ENCODE measurements at places on chromosomes 6 and 20. TPM values are rescaled to one million over a fixed set of nuclear protein-coding genes. Genes with fewer than 3 reads are reported as not detected.

Gene OR2H2
- not detected for total RNA-seq

Gene TSPYL4
- 15.1 TPM for total RNA-seq

Gene EYA2
- total RNA-seq = 1.2 TPM

Gene NELFE
- total RNA-seq = 60.1 TPM

GRCh38 chr20:25629816-25630499 lies 6.1 kb upstream of the NANP start:
- DNase-seq = no peak

DNA sequence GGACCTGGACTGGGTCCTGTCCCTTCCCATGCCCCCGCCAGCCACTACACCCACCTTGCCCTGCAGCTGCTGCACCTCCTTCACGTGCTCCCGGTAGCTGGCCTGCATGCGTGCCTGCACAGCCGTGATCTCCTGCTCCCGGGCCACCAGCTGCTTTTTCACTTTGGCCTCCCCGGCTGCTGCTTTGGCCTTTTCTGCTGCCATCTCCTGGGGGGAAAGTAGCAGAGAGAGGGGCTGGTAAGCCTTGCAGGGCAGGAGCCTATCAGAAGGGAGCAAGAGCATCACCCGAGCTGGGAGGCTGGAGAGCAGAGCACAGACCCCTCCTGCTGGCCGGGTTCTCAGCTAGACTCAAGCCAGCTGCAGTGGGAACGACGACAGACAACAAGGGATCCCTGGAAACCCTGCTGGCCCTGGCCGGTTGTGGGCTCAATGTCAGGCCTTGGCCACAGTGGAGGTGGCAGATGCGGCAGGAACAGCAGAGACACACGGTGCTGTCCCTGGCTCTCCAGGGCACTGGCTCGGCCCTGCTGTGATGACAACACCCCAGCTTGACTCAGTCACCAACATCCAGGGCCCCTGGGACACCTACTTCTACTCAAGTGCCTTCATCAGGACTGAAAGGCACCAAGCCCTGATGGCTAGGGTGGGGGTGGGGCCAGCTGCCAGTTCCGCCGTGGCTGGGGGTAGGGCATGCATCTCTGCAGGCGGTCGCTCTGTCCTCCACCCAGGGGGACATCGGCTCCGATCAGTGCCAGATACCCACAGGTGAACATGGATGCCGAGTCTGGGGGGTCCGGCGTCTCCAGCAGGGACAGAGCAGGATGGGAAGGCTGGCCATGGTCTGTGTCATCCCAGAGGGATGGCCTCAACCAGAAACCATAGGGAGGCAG lies 45.3 kb downstream of the RRBP1 start:
- DNase-seq = no peak

- DNase-seq = no peak
These were observed 35.4 kb downstream of the CEP250 start for GRCh38 chr20:35490736-35491181.

DNA sequence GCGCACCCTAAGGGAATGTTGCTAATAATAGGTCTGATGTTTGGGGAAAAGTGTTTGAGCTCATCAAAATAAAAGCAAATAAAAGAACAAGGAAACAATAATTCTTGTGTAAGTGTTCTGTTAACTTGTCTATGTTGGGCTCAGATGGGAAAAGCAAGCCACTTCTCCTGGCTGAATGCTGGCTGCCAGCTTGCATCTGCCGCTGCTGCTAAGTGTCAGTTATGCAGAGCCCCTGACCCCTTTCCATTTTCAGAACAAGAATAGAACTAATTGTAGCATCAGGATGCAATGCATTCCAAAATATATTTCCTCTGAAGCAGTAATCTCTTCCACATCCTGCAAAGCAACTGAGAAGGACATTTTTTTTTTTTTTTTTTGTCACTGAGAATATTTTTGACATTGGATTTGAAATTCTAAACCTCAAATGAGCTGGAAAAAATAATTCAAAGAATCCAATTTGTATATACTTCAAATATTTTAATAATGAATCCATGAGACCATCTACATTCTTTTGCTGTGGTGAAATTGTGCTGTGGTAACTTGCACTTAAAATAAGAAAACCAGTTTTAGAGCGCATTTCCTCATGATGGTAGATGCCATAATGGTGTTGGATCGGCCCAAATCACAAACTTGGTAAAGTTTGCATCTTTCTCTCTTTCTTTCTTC lies 43.9 kb upstream of the DEK start:
- DNase-seq = no peak

GRCh38 chr6:136548582-136549299 lies 1.5 kb downstream of the MAP7 start:
- DNase-seq = no peak

GRCh38 chr6:157592541-157592940 lies 211.6 kb downstream of the ZDHHC14 start:
- no peak for DNase-seq

- DNase-seq = no peak
These were observed 40.9 kb downstream of the DOP1A start for GRCh38 chr6:83108378-83108777.

GRCh38 chr6:31901415-31901952 lies 402 bp downstream of the ZBTB12 start:
- peak; percentile 86 for DNase-seq

- no peak for DNase-seq
These were observed 278.1 kb downstream of the MEI4 start for GRCh38 chr6:77930952-77931351.

GRCh38 chr6:111809264-111809663 lies 64.0 kb downstream of the FYN start:
- no peak for DNase-seq

DNA sequence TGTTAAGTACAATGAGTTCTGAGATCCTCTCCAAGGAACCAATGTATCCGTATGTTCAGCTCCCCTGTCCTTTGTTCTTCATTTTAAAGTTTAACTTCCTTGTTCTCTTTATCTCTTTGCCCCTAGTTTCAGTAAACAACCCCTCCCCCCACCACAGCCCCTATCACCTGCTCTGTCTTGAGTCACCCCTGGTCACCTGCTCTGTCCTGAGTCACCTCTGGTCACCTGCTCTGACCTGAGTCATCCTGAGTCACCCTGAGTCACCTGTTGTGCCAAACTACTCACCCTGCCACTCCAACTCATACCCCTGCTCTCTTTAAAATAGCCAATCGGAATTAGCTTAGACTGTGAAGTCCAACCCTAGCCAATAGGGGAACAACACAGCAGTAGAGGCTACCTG lies 288.7 kb upstream of the CDYL start:
- DNase-seq = no peak

GRCh38 chr6:145349950-145350510 lies 385.3 kb downstream of the EPM2A start:
- DNase-seq = no peak

DNA sequence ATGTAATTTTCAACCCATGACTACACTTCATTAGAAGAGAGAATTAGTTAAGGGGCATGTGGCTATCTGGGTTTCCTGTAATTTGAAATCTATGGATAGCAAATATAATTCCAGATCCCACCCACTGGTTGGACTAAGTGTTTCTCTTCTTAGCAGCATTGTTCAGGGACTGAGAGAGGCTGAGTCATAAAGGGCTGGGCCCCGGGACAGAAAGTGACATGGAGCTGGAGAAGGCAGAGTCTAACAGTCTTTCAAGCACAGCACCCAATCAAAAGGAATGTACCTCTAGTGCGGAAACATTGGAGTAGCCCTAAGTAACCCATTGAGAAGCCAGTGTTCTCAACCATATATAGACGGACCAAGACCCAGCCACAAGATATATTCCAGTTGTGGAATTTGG lies 363.9 kb downstream of the DHX35 start:
- DNase-seq = no peak

DNA sequence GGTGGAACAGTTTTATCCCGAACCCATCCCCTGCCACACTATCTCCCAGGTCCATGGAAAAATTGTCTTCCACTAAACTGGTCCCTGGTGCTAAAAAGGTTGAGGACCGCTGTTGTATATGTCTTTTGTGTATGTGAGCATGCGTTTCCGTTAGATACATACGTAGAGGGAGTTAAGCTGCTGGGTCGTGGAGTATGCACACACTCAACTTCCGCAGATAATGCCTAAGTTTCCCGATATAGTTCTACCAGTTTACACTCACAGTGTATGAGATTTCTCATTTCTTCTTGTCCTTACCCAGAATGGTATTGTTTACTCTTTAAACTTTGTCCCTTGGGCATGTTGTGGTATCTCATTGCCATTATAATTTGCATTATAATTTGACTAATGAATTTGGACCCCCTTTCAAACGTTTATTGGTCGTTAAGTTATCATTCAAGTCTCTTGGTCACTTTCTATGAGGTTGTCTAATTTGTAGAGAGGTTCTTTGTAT lies 50.5 kb upstream of the SCAF8 start:
- DNase-seq = no peak

All from sigmoid colon (tissue), 7 donors.